ENCODE measurements at places on chromosomes 11 and 22. TPM values are rescaled to one million over a fixed set of nuclear protein-coding genes. Genes with fewer than 3 reads are reported as not detected.

The CCND1 gene
- total RNA-seq = 117 TPM

The POU2AF1 gene
- total RNA-seq = 1.8 TPM

The LRP4 gene
- total RNA-seq = 6.8 TPM

DNA sequence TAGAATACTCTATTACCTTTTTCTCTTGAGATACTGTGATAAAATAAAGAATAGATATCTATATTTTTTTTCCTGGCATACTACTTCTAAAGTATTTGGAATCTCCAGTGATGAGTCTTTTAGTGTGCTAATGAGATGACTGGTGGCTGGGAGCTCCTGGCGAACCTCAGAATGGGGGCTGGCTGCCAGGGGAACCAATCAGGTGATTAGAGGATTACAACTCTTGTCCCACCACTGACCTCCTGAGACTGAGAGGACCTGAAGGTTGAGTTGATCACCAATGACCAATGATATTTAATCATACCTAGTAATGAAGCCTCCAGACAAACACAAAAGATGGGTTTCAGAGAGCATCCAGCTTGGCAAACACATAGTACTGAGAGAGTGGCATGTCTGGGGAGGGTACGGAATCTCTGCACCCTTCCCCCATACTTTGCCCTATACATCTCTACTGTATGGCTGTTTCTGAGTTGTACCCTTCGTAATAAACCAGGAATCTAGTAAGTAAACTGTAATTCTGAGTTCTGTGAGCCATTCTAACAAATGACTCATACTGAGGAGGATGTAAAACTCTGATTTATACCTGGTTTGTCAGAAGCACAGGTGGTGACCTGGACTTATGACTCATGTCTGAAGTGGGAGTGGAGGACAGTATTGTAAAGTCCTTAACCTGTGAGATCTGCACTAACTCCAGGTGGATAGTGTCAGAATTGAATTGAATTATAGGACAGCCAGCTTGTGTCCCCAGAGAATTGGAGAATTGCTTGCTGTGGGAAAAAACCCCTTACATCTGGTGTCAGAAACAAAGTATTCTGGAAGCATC is 325.3 kb upstream of the LRRC4C start:
- no peak for DNase-seq

- peak; percentile 61 for DNase-seq
These were observed 5.2 kb downstream of the FXYD2 start for GRCh38 chr11:117819096-117820040.

- DNase-seq = no peak
These were observed 42.8 kb downstream of the TNRC6B start for GRCh38 chr22:40220316-40221054.

- DNase-seq = no peak
These were observed 75.6 kb upstream of the HEPHL1 start for GRCh38 chr11:93945596-93945995.

GRCh38 chr11:42960521-42961088 is 351.2 kb upstream of the API5 start:
- no peak for DNase-seq

DNA sequence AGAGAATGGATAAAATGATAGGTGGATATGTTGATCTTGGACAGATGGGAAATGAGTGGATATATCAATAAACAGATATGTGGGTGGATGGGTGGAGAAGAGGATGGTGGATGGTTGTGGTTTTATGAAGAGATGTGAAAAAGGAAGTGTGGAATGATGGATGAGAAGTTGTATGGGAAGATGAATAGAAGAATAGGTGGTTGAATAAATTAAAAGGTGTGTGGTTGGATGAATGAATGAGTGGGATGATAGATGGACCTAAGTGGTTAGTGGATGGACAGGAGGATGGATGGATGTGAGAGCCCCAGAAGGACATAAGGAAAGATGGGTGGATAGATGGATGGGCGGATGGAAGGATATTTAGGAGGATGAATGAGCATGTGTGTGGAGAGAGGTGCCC is 913 bp upstream of the CD44 start:
- DNase-seq = no peak

DNA sequence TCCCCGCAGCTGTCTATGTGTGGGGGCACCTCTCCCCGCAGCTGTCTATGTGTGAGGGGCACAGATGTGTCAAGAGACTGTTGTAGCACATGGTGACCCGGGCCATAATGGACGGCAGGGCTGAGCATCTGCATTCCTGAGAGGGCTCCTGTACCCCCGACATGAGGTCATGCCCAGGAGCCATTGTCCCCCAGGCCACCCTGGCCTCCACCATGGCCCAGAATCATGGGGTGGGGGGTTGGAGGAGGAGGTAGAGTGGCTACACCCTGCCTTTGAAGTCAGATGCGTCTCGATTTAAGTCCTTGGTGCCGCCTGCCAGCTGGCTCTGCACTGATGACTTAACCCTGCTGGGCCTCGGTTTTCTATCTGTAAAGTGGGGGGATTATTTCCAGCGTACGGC is 49.1 kb downstream of the ARHGAP8 start:
- no peak for DNase-seq

- DNase-seq = no peak
These were observed 924.7 kb downstream of the OPCML start for GRCh38 chr11:132607575-132607974.

DNA sequence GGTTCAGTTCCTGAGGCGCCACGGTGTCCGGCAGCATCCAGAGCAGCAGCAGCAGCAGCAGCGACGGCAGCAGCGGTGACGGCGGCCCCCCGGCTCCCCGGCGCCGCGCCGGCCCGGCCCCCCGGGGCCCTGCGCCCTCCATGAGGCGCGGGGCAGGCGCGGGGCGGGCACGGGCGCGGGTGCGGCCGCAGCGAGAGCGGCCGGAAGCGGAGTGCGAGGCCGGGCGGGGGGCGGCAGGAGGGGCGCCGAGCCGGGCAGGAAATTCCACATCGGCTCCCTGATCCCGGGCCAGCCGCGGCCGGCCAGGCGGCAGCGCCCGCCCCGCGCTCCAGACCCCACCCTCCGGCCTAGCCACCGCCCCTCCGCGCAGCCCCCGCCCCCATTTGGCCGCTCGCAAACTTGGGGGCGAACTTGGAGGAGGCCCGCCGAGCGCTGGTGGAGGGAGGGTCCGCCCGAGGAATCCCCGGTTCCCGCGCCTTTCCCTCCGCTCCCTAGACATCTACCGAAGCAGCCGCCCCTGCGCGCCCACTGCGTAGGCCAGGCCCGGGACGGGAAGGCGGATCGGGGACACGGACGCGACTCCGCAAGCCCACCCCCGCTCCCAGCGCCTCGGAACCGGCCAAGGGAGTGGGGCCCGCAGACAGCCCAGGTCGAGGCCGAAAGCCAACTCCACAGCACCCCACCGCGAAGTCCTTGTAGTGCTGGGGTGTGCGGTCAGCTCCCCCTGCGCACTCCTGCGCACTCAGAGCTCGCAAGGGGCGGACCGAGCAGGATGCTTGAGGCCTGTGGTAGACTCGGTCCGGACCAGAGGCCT is at the start of gene SCARF2:
Gene SCARF2 (minus strand): TSS at position 213 of the 814 bp plus-strand sequence. CDS start 71 bp downstream, at position 142.
- DNase-seq = no peak

DNA sequence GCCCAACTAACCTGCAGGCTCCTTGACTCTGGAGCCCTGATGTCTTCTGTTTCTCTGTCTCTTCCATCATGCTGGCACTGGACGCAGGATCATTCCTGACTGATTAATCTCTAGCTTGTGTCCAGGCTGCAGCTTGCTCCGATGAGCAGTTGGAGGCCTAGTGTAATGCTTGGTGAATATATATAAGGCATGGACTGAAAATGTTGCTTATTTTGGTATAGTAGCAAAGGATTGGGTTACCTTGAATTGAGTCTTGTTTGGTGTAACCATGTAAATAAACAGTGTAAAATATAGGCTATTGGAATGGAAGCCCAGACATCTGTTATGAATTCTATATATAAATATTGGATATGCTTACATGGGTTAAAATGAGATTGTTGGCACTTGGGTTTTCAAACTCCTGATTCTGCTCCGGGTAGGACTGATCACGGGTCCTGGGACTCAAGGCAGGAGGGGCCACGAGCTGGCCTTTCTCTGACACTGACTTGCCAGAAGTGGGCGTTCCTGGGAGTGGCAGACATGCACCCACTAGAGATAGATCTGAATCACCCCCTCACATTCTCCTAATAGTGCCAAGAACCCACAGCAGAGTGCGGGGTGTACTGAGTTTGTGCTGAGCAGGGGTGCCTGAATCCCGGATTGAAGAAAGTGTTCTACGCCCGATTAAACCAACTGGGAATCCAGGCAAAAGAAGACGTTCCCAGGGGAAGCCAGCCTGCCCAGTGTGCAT is 25.8 kb downstream of the LRP5 start:
- DNase-seq = no peak

GRCh38 chr11:67393990-67394389 is 2.2 kb downstream of the RAD9A start:
- no peak for DNase-seq

DNA sequence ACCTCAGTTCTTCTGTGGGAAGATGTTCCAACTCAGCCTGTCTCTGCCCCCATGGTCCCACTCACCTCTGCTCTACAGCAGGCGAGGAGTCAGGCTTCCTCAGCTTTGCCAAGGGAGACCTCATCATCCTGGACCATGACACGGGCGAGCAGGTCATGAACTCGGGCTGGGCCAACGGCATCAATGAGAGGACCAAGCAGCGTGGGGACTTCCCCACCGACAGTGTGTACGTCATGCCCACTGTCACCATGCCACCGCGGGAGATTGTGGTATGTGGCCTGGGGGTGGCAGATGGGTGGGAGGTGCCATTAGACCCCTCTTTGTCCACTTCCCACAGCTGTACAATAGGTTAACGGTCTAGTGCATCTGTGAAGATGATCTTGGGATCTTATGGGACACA is 73.3 kb downstream of the MYO7A start:
- DNase-seq = no peak

DNA sequence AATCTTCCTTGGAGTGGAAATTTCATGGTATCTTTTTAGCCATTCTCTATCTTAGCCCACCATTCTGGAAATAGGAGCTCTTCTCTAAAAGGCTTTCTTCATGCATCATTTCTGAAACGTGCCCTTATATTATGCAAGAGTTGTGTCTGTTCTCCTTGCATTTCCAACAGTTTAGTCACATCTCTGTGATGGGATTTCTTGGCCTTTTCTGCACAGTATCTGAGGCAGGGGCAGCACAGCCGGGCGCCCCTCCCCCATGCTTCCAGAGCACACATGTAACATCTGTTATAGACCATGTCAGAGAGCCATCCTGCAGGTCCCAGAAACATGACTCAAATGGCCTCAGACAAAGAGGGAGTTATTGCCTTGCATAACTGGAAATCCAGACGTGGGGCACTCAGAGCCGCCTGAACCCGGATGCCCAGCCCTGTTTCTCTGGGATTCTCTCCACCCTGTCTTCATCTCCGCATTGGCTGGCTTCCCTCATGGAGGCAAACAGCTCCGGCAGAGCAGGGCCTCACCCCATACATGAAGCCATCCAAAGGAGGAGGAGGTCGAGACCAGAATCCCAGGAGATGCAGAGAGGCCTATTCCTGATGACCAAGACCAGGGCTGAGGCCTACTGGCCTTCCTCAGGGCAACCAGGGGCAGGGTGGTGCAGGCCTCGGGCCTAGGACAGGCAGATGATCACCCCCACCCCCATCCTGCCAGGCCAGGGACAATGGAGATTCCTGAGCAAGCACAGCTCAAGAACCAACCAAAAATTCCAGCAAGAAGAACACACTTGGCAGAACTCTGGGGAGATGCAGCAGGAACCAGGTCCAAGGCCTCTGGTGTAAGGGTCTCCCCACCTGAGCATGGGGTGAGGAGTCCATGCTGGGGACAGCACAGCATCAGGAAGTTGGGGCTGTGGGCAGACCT is 61.3 kb downstream of the IGLL5 start:
- no peak for DNase-seq

- DNase-seq = no peak
These were observed 551.8 kb downstream of the NTM start for GRCh38 chr11:131922220-131922619.

DNA sequence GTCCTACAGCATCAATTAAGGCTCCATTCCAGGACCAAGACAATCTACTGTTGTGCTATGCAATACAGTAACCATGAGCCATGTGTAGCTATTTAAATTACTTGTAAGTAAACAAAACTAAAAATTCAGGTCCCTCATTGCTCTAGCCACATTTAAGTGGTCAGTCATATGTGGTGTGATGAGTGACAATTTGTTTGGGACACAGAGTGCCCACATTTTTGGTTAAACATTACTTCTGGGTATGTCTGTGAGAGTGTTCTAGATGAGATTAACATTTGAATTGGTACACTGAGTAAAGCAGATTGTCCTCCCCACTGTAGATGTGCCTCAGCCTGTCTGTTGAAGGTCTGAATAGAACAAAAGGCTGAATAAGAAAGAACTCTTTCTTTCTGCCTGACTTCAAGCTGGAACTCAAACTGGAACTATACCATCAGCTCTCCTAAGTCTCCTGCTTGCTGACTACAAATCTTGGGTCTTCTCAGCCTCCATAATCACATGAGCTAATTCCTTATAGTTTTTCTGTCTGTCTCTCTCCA is 15.8 kb downstream of the KBTBD3 start:
- no peak for DNase-seq

DNA sequence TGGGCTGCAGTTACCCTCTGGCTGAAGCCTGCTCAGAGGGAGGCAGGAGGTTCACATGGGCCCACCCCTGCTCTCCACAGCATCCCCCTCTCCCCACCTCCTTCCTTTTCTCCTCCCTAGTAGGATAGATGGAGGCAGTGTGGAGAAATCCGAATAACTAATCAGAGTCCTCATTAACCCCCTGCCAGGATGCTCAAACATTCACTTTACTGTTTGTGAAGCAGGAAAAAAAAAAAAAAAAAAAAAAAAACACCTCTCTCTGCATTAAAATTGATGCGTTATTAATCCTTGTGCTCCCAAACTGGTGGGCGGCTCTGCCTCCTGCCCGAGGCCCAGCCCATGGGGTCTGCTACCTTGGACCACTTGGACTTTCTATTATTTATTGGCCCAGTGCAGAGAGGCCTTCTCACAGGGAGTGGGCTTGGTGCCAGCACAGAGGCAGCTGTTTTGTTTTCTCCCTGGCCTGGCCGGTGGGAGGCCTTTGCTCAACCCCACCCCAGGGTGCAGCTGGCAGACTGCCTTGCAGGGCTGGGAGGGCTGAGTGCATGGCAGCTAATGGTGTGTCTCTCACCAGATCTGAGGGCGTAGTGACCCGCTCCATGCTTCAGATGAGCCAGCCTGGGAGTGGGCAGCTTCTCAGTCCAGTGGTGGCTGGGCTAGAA is 150.7 kb downstream of the PKNOX2 start:
- DNase-seq = no peak
